ENCODE measurements at places on chromosomes 3 and 15.

DNA sequence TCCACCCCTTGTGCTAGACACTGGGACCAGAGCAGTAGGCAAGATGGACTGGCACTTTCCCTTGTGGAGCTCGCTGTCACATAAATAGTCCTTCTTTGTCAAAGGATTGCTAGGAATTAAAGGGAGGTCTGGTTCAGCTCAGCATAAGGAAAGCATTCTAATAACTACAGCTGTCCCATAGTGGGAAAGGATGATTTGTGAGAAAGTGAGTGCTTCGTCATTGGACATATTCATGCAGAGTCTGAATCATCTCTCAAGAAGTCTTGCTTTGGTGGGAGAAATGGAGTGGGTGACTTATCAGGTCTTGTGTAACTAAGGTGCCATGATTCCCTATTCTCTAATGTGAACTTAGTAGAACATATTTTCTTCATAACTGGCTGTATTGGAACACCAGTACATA is 14.7 kb downstream of the PPARG start:
- DNase-seq = no peak

DNA sequence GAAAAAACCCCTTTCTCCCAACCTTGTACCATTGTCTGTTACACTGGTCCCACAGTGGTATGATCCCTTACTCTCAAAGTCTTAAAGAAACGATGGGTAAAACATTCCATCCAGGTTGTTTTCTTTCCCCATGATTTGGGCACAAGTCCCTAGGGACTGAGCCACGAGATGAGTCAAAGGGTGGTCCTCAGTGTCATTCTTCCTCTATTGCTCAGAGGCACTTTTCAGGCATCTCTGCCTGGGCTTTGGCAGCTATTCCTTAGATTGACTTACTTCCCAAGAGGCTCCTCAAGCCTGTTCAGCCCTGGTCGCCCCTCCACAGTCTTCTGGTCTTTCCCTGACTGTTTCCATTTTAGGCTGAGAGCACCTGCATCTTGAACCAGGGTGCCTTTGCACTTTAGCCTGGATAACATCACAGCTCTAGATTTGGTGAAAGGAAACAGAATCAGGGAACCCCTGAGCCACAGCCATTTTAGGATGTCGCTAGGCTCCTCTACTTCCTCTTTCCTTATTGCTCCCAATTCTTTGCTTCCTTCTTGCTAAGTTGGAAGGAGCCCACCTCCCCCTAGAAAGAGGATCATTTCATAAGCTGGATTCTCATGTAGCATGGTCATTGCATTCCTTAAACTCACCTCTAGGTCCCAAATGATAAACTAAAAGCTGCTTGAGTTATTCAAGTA is 131.0 kb upstream of the TPRG1 start:
- DNase-seq = no peak

- DNase-seq = no peak
These were observed 38.3 kb upstream of the TPM1 start for GRCh38 chr15:63004211-63004610.

DNA sequence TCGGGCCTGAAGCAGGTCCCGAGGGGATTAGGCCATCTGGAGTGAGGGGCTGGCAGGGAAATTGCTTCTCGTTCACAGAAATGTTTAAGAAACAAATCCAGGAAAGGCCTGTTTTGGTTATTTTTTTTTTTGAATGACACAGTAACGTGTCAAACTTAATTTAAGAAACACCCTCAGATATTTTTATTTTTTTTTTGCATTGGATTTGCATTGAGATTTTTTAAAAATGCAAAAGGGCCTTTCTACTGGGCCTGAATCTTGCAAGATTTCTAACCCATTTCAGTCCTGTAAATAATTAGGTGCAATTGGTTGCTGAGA is 25.0 kb upstream of the KLF13 start:
- no peak for DNase-seq

GRCh38 chr15:73752806-73753193 is 351 bp downstream of the INSYN1 start:
- DNase-seq = no peak

All from mesothelial cell of epicardium (in vitro differentiated cells).